ENCODE measurements at places on chromosomes 2 and 18.

GRCh38 chr2:11665510-11666362, 4.3 kb downstream of the NTSR2 start:
- no peak for DNase-seq

DNA sequence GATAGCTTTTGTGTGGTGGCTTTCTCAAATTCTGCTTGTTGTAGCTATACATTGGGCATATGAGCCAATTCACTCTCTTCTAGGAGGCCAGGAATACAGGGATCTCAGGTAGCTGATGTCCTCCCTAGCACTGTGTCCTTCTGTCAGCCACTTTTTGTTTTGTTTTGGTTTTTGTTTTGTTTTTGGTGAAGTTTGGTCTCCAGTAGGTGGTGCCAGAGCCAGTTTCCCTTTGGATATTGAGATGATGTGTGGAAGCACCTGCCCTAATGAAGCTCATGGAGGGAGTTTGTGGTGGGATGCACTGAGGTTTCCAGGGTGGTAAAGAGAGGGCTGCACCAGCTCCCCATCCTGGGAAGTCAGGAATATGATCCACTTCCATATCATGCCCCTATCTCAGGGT, 100.5 kb upstream of the VWC2L start:
- no peak for DNase-seq

DNA sequence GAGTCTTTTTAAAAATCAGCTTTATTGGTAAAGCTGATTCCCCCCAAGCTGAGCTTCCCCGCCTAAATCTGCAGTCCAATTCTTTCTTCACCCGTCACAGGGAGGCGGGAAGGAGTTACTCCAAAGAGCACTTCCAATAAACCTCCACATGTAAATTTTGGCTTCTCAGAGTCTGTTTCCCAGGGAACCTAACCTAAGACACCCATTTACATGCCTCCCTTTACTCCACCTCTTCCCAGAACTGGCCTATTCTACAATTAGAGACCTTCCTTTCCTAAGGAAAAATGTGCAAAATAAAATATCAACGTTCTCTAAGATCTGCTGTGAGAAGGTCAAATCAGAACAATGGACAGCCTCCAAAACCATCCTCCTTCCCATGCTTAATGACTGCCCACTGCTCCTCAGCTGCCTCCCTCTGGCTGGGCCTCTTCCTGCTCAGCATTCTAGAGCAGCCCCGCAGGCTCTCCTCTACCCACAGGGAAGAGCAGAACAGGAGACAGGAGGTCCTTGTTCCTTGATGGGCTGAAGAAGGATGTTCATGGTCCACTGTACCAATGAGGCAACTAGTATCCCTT, 63.6 kb downstream of the ONECUT2 start:
- DNase-seq: no peak

DNA sequence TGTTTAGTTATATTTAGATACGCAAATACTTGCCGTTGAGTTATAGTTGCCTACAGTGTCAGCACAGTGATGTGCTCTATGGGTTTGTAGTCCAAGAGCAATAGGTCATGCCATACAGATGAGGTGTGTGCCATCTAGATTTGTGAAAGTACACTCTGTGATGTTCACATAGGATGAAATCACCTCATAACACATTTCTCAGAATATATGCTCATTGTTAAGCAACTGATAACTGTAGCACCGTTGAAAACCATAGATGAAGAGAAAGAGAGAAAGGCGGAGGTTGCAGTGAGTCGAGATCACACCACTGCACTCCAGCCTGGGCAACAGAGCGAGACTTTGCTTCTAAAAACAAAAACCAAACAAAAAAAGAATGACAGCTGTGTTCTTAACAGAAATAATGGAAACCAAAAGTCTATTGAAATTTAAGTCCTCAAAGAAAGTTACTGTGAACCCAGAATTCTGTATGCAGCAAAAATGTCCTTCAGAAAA, 9.5 kb downstream of the DGKD start:
- no peak for DNase-seq

DNA sequence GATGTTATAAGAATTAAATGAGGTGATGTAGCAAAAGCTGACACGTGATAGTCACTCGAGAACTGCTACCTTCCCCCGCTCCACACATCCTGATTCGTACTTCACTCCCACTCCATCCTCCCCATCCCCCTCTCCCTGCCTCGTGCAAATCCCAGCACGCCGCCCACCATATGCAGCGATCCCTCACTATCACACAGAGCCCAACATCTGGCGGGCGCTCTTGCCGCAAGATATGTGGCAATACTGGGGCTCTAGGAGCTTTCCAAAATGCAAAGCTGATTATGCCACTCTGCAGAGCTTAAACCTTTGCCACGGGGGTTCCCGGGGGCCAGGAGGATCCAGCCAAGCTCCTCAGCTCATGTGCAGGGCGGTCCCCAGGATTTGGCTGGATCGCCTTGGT, 37.4 kb downstream of the DNMT3A start:
- no peak for DNase-seq

- no peak for DNase-seq
These were observed 51.4 kb downstream of the TTC32 start for GRCh38 chr2:19850056-19851050.

GRCh38 chr2:217932803-217933616, 69.8 kb downstream of the TNS1 start:
- DNase-seq: no peak

DNA sequence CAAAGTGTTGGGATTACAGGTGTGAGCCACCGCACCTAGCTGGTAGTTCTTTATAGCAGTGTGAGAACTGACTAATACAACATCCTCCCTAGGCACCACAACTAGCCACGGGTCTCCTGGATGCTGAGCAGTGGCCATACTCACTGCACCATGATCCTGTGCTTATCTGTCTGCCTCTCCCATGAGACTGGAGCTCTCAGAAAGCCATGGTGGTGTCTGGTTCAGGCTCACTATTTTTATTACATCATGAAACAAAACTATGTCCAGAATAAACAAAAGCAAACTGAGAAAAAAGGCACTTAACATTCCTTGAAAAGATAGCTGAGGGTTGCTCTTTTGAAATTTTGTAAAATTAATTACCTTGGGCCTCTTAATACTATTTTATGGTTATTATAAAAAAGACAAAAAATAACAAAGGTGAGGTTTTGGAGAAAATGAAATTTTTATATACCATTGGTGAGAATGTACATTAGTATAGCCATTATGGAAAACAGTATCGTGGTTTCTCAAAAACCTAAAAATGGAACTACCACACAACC, 90.7 kb upstream of the TFCP2L1 start:
- DNase-seq: no peak

DNA sequence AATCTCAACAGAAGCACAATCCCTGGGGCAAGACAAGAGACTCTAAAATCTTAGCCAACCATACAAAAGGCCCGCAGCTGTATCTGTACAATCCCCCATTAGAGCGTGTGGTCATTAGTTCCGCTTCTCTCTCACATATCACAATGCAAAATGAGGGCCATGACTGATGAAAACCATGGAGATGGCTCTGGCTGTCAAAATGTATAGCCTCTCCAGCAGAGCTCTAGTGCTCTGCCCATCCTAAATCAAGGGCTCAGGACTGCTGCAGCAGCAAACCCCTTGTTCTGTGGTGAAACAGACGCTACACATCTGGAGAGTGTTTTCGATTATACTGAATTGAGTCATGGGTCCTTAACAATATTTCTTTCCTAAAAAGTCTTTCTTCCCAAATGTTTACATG, 221.0 kb downstream of the PID1 start:
- no peak for DNase-seq

- DNase-seq: no peak
These were observed 638.0 kb upstream of the ZEB2 start for GRCh38 chr2:145157741-145158591.

DNA sequence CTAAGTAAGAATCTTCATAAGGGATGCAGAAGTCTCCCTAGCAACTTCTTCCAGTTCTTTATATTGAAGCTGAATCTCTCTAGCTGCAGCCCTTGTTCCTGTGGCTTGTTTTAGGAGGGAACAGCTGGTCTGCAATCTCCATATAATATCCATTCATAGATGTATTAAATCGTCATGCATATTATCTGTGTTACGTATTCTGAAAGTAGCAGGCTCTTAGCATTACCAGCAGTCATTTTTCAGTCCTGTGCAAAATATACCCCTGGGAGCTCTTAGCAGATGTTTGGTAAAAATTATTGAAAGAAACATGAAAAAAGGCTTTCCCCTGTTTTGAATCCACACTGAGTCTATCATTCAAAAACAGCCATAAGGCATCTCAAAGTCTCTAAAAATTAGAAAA, 385.3 kb downstream of the IRS1 start:
- DNase-seq: no peak

- DNase-seq: no peak
These were observed 160.1 kb upstream of the BOD1L2 start for GRCh38 chr18:56986829-56987228.

DNA sequence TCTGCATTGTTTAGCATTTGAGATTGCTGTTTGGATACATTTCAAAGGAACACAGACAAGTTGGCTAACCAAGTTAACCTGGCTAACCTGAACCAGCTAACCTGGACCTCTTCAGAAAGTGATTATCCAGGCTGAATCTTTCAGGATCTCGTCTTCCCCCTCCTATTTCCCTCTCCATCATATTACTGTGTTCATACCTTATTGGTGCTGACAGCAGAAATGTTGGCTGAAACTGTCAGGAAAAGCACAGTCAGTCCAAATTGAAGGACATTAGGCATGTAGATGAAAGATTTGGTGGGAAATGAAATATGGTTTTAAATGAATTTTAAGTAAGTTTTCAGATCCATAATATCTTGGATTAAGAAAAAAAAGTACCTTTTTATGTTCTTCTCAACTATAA, 92.5 kb upstream of the NEUROD1 start:
- DNase-seq: no peak

GRCh38 chr2:237875256-237876060, 16.0 kb downstream of the RAMP1 start:
- DNase-seq: no peak

- no peak for DNase-seq
These were observed 22.1 kb upstream of the CNGA3 start for GRCh38 chr2:98324181-98324580.

- DNase-seq: no peak
These were observed 679.0 kb upstream of the ID2 start for GRCh38 chr2:8002765-8003393.

GRCh38 chr2:73072129-73072395, 550 bp upstream of the SFXN5 start:
- DNase-seq: no peak

DNA sequence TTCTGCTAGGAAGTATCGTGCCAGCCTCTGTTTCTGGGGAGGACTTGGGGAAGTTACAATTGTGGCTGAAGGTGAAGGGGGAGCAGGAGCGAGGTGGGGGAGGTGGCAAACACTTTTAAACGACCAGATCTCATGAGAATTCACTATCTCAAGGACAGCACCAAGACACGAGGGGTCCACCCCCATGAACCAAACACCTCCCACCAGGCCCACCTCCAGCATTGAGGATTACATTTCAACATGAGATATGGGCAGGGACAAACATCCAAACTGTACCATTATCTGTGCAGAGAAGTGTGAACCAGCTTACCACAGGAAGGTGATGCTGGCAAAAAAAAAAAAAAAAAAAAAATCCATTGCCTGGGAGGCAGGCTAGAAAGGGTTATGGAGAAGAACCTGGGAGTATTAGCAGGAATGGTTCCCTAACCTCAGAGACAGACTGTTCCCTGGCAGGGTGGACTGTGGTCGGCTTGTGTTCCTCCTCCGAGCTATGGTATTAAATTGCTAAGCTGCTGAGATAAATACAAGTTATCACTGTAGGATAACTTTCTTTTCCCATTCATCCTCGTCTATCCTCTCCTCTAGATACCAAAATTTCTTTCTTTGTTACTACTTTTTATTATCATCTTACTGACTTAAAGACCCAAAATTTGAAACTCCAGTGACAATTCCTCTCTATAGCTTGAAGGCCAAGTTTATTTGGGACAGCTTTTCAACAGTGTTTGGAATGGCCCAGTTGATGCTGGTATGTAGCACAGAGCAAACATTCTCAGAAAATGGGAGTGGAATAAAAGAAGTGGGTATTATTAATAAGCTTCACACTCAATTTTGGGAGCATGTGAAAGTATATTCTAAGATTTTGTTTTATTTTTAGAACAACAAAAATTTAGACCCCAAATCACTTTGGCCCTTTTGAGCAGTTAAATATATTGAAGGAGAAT, 73.7 kb upstream of the MAP3K20 start:
- no peak for DNase-seq

DNA sequence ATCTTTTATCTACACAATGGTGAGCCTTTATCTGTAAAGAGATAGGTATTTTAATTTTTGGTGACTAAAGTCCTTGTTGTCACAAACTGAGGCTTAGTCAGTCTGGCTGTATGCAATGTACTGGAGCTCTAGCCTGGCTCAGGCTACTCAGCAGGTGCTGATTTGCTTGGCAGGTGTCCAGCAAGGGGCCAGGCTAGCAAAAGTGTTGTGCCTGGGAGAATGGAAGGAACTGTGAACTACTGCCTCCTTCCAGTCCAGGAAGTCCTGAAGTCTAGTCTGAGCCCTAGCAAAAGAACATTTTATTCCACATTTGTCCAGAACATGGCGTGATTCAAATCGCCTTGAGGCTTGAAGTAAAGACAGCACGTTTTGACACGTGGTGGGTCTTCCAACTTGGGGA, 260.5 kb downstream of the CCDC85A start:
- peak; percentile 1 for DNase-seq
